ENCODE measurements at places on chromosomes 5 and 9.
A peak's percentile ranks its signal among the peaks of the same experiment; 100 is the strongest.

- DNase-seq = no peak
Observed at GRCh38 chr5:157860898-157861890, 2.2 kb upstream of the CLINT1 start.

DNA sequence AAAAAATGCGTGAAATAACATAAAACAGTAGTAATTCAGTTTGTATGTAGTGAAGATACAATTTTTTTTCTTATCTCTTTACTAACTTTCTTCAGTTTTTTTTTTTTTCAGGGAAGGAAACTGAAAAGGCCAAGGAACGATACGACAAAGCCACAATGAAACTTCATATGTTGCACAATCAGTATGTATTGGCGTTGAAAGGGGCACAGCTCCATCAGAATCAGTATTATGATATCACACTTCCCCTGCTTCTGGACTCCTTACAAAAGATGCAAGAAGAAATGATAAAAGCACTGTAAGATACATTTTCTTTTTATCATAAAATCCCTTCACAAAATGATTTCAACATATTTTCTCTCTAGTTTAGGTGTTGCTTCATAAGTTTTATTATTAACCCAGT is 120.0 kb downstream of the FER start:
- DNase-seq = peak; percentile 65

- DNase-seq = no peak
Observed at GRCh38 chr9:71812385-71812784, 44.1 kb upstream of the CEMIP2 start.

- DNase-seq = no peak
Observed at GRCh38 chr9:90307167-90307833, 335.3 kb downstream of the DIRAS2 start.

- DNase-seq = peak; percentile 90
Observed at GRCh38 chr5:131382407-131383395, 118.8 kb downstream of the CDC42SE2 start.

DNA sequence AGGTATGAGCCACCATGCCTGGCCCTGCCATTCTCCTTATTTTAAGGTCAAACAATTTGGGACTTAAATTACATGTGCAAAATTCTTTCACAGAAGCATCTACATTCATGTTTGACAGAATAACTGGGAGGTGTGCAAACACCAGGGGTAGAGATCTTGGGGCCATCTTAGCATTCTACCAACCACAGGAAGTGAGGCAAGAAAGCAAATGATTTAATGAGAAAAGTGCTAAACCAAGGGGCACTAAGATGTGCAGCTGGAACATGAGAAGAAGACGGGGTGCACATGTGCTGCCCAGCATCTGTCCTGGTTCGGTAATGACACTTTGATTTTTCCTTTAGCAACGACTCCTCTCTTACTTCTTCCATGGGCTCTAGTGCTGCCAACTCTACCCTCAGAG is 1.2 kb upstream of the F12 start:
- no peak for DNase-seq

DNA sequence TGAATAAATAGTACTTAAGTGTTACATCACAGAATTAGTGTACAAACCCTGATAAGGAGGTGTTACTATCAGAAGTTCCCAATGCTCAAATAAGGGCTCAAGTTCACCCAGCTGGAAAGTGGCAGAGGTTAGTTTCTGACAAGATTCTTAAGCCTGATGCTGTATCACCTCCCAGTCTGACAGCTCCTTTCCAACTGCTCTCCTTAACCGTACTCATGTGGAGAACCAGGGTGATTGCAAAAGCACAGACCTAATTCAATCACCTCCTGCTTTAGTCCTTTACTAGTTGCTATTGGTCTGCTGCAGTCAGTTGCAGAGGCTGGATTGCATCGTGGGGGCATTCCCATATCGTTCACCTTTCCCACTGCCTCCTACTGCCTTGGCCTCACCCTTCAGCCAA is 100.4 kb upstream of the ZNF618 start:
- no peak for DNase-seq

GRCh38 chr5:92998456-92998855 is 582.6 kb downstream of the NR2F1-AS1 start:
- DNase-seq = no peak

DNA sequence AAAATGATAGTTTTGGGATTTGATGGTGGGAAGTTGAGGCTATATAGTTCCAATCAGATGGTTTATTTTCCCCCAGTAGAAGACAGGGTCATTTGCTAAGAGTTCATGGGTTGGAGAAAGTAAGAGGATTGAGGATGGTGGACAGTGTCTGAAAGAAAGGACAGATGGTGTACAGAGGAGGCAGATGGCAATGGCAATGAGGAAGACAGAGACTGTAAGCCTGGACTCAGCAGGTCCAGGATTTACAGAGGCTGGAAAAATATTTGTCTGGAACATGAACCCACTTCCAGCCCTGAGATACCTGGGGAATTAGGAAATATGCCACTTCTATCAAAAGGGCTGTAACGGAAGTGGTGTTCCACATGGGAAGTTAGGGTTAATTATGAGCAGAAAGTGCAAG is 84.5 kb downstream of the PCSK1 start:
- no peak for DNase-seq

GRCh38 chr5:122985954-122986721 is 50.4 kb downstream of the PPIC start:
- DNase-seq = no peak

GRCh38 chr9:3018691-3019230 is 174.9 kb upstream of the PUM3 start:
- DNase-seq = no peak

DNA sequence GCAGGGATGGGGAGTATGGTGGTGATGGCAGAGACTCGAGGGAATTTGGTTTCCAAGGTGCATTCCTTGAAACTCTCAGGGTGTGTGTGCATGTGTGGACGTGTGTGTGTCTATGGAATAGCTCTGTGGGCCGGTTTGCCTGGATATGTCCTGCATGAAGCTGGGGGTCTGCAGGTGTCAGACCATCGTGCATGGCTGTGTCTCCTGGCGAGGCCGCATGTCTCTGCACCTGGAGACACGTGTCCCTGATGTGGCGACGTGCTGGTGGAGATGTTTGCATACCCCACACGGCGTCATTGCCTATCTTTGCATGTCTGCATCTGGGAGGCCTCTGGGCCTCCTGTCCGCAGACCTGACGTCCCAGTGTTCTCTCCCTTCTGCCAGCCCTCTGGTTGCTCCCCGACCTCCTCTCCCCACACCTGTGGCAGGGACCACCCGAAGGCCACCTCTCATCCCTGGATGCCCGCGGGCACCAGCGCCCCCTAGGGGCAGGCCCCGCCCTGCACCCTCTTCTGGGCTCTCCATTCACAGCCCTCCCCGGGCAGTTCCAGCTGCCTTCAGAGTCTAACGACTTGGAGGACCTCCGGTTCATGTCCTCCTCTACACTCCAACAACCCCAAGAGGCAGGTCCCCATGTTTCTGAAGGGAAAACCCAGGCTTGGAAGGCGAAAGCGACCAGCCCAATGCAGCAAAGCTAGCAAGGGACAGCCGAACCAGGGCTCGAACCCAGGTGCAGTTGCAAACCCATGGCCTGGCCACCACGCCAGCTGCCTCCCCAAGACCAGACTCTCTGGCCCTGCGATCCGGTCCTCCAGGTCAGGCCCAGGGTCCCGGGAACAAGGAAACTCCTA is 88.6 kb downstream of the LMX1B start:
- peak; percentile 25 for DNase-seq

DNA sequence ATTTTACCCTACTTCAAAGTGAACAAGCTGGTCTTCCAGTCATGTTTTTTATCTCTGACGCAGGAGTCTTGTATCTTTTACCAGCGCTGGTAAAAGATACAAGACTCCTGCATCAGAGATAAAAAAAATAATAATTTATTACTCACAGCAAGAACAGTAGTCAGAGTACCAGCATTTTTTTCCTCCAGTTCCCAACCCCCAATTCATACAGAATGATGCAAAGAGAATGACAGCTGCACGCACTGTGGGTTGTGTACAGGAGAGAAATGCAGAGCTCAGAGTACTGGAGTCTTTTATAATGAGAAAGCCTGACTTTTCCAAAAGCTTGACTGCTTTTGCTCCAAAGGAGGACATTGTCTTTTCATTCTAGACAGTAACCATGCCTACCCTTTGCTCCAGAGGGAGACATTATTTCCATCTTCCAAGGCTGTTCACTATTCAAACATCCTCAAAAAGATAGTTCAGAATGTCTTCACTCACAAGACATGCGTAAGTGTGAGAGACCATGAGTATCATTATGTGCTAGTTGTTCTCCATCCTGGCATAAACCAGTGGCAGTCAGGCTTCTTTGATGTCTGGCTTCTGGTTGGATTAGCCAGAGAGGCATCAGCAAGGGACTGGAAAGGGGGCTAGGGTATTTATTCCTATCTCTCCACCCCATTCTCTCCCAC is 14.3 kb upstream of the RANBP6 start:
- no peak for DNase-seq

DNA sequence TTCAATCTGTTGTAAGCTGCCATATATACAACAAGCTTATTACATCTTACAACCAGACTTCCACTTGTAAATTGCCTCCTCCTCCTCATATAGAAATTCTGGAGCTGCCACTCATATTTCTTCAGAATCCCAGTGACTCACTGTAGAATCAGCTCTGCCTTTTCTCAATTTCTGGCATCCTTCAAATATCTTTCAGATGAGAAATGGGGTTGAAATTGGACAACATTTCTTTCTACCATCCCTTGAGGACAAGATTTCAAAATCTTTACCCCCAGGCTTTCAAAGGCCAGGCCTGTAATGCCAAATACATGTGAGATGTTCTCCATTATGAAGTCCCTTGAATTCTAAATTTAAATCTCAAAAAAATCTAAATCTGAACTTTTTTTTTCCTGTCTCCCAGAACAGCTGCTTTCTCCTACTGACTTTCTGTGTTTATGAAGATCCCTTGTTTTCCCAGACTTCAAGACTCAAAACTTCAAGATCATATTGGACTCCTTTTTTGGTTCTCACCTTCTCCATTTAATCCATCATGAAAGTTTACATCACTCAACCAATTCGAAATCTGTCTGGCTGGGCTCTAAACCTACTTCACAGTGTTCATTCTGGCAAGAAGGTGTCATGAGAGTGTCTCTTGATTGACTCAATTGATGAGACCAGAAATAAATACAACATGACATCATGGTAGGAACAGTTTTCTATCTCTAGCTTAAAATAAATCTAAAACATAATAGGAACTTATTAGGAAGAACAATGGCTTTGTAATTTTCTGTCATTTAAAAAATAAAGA is 109.8 kb downstream of the HMHB1 start:
- no peak for DNase-seq

DNA sequence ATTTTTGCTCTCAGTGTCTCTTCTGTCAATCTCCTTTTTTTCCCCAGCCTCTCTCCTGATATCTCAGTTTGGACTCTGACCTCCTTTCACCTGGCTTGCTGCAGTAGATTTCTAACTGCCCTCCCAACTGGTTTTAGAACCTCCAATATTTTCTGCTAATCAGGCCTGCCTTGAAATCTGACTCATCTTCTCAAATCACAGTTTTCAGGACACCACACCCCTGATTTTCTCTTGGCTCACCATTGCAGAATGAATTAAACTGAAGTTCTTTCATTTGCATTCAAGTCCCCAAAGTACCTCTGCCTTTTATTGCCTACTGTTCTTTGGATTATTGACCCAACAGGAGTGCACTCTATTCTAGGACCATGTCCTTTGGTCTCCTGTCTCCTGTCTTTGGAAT is 310.4 kb upstream of the TRPC7 start:
- DNase-seq = no peak

DNA sequence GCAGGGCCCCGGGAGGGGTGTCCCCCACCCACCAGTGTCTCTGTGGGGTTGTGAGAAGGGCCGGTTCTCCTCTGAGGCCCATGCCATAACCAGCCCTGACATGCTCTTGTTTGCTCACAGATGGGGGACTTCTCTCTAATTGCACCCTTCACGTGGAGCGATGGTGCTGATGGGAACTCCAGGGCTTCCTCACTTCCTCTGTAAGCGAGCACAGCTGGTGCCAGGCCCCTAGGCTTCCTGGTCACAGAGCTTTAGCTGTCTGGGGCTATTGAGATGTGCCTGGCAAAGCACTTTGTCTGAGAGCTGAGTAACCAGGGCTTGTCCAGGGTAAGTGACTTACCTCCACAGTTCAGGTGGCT is 36.4 kb downstream of the PHF2 start:
- peak; percentile 40 for DNase-seq

DNA sequence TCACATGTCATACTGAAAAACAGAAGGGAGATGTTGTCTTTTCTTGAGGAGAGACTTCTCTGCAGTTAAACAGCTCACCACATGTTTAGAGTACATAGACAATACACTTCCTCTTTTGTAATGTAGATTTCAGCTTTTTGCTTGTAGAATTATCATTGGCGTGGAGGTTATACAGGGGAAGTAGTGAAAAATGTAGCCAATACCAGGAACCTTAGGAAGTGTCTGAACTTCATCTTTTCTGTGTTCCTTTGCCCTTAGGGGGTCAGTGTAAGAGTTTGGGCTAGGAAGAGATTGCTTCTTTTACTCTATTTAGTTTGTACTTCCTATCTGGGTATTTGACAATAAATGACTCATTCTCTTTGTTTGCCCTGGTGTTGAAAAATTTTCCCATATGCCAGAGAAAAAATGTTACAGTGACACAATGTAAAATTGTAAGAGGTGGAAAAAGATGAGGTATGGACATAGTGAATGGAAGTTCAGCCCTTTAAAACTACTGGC is 21.0 kb upstream of the CDKN2B start:
- DNase-seq = peak; percentile 80

DNA sequence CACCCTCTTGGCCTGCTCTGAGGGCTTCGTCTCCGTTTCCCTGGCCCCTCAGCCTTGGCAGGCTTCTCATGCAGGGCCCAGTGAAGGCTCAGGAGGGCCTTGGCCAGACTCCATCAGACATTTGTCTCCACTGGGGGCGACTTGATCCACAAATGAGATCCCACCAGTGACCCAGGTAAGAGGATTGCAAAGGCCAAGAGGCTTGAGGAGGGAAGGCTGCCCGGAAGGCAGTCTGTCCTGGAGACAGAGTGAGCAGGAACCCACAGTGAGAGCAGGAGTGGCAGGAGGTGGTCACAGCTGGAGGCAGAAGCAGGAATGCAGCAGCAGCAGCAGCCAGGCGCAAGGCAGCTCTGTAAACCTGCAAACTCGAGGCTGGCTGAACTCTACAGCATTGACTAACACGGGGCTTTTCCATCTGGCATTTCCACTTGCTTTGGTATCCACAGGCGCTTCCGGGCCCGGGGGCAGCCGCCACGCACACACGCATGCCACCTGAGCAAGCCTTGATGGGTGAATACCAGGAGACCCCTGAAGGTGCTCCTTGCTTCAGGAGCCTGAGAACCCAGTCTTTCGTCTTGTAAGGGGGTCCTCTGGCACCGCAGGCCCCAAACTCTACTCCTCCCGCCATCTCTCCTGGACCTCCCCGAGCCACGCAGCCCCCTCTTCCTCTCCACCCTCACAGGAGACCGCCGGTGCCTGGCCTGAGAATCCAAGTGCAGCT is 14.7 kb downstream of the MGAT1 start:
- no peak for DNase-seq

GRCh38 chr9:16028548-16028947 is 475.7 kb downstream of the CCDC171 start:
- no peak for DNase-seq

- peak; percentile 33 for DNase-seq
Observed at GRCh38 chr5:150771034-150771795, 7.3 kb upstream of the SMIM3 start.

GRCh38 chr9:73215249-73215648 is 63.6 kb downstream of the ANXA1 start:
- no peak for DNase-seq

GRCh38 chr5:89090037-89090436 is 207.1 kb upstream of the MEF2C start:
- DNase-seq = no peak

Measured in Kasumi-1 (cell line).